Right lobe of liver (tissue), 6 donors: ENCODE measurements at places on chromosomes 3 and 15. TPM values are rescaled to one million over a fixed set of nuclear protein-coding genes. Genes with fewer than 3 reads are reported as not detected.

DNA sequence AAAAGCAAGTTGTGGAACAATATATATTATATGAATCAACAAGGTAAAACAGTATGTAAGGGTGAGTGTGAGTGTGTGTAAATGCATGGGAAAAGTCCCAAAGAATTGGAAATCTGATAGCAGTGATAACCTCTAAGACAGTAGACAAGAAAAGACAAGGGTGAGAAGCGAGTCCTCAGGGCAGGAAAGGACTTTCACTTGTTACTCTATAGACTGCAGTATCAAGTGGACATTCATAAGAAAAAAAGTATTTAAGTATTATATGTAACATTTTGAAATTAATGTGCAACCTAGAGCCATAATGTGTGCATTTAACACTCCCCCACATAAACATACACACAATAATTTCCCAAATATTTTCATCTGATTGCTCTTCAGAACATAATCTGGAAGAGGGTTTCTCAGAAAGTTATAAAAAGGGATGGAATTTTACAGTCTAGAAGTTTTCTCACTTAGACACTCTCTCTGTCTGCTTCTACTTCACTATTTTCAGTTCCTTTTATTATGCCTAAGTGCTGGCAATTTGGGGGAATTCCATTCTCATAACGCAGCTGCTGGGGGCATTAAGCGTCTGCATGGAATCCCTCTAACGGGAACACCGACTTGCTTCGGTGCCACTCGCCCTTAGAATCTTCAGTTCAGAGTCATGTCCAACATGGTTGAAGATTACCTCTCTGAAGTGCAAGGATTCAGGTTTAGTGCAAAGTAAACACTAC is 50.0 kb upstream of the CDIN1 start:
- H3K36me3 ChIP-seq = no peaks in the 10 kb centered on the region
- no peak for DNase-seq
- no peak overlapping the region for H3K27ac ChIP-seq
- H3K4me3 ChIP-seq = no peak overlapping the region

DNA sequence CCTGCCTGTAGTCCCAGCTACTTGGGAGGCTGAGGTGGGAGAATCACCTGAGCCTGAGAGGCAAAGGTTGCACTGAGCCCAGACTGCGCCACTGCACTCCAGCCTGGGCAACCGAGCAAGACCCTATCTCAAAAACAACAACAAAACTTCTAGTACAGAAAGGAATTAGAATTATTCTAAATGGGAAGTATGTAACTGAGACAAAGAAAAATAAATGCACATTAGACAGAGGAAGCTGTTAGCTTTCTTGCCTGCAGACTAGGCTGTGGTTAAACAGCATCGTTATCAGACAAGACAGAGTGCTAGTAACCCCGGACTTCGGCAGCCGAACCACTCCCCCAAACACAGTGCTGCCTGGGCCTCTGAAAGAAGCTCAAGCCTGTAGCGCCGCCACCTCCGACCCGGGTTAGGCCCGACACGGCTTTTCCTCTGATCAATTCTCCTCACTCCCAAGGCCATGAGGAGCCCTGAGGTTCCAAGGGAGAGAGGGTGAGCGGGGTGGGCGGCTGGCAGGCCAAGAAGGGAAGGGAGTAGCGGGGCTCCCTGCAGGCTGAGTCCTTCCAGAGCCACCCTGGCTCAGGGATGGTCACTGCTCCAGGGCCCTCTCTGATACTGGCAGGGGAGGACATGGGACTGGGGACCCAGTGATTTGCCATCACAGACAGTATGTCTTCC is 44.8 kb upstream of the MUC4 start:
- no peak overlapping the region for H3K27ac ChIP-seq
- H3K27me3 ChIP-seq = no peaks in the 10 kb centered on the region
- H3K4me3 ChIP-seq = no peak overlapping the region
- H3K36me3 ChIP-seq = no peaks in the 10 kb centered on the region

DNA sequence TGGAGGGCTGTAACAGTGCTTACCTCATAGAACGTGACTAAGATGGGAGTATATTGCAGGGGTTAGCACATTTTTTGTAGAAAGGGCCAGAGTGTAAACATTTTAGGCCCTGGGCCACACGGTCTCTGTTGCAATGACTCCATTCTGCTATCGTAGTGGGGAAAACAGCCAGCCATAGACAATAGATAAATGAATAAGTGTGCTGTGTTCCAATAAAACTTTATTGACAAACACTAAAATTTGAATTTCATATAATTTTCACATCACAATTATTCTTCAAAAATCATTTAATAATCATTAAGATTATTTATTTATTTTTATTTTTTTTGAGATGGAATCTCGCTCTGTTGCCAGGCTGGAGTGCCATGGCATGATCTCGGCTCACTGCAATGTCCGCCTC is 478.6 kb downstream of the SHQ1 start:
- H3K4me1 ChIP-seq = no peaks in the 10 kb centered on the region
- H3K4me3 ChIP-seq = no peak overlapping the region
- H3K27me3 ChIP-seq = no peaks in the 10 kb centered on the region
- no peaks in the 10 kb centered on the region for H3K36me3 ChIP-seq
- no peak overlapping the region for H3K27ac ChIP-seq

DNA sequence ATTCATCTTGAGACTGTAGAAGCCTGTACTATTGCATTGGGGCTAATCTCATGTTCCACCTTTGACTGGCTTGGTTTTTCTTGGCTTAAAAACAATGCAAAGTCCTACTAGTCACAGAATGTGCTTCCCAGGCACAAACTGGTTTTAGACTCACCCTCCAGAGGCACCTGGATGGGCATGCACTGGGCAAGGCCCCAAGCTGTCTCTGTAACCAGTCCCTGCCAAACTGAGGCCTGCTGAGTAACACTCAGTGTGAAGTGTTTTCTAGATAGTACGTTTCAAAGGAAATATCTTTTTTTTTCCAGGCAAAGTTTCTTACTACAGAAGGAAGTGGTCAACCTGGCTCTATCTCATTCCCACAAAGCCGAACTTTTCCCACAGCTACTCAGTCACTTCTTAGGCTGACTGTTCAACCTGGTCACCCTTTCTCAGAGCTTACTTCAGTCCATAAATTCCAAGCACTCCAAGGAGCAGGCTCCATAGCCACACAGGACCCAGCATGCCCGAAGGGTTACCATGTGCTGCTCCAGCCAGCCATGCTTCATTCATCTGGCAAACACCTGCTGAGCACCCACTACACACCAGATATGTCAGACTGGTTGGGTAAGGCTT is 57.4 kb downstream of the NPTN start:
- H3K4me3 ChIP-seq = no peak overlapping the region
- peaks cover 4% of the 10 kb centered on the region for H3K36me3 ChIP-seq
- no peak overlapping the region for H3K27ac ChIP-seq
- H3K4me1 ChIP-seq = no peaks in the 10 kb centered on the region
- no peak for DNase-seq

GRCh38 chr3:43198791-43199644 is 87.3 kb upstream of the SNRK start:
- no peaks in the 10 kb centered on the region for H3K4me1 ChIP-seq
- H3K4me3 ChIP-seq = no peak overlapping the region
- no peaks in the 10 kb centered on the region for H3K36me3 ChIP-seq
- DNase-seq = no peak

DNA sequence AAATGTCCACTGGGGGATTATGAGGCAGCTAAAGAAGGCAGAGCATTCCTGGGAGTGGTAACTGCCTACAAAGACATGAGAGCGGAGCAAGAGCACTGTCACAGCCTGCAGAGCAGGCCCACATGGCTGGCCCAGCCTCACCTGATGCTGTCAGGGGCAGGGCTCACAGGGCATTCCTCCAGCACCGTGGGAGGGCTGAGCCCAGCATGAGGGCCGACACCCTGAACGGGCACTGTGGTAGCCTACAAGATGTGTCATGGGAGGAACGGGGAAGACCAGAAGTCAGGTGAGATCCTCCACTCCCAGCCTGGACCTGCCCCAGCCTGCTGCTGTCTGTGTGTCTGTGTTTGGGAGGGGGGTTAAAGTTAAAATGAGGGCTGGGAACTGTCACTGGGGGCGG is 30.1 kb downstream of the CCDC12 start:
- peak; percentile 54 for DNase-seq
- no peaks in the 10 kb centered on the region for H3K4me1 ChIP-seq

DNA sequence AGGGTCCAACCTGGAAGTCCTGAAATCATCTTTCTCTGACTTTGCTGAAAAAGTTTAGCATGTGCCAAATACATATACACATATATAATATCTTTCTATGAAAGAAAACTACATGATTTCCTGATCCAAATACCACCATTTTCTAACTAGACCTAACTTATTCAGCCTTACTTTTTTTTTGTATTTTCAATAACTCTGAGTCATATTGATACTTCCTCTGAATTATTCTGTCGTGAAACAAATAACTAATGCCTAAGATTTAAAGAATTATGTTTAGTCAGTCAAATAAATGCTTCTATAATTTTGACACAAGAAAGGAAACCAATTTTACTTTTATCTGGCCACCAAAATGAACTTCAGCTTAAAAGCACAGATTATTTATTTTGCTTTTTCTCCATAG is 760.2 kb upstream of the GBE1 start:
- DNase-seq = no peak
- no peak overlapping the region for H3K27ac ChIP-seq
- H3K27me3 ChIP-seq = no peaks in the 10 kb centered on the region
- no peaks in the 10 kb centered on the region for H3K4me1 ChIP-seq
- no peak overlapping the region for H3K4me3 ChIP-seq
- H3K36me3 ChIP-seq = no peaks in the 10 kb centered on the region

- peaks cover 4% of the 10 kb centered on the region for H3K4me1 ChIP-seq
- H3K4me3 ChIP-seq = no peak overlapping the region
- H3K27me3 ChIP-seq = no peaks in the 10 kb centered on the region
- DNase-seq = no peak
- no peak overlapping the region for H3K27ac ChIP-seq
These were observed 2.6 kb upstream of the LYSMD4 start for GRCh38 chr15:99735868-99736267.

GRCh38 chr3:18747383-18747782 is 322.2 kb upstream of the SATB1 start:
- no peak overlapping the region for H3K4me3 ChIP-seq
- no peaks in the 10 kb centered on the region for H3K36me3 ChIP-seq
- no peak for DNase-seq

GRCh38 chr3:169969174-169970095 is 2.8 kb downstream of the SEC62 start:
- DNase-seq = no peak
- no peaks in the 10 kb centered on the region for H3K27me3 ChIP-seq
- H3K36me3 ChIP-seq = peaks cover under 1% of the 10 kb centered on the region
- no peak overlapping the region for H3K4me3 ChIP-seq
- H3K4me1 ChIP-seq = peaks cover 32% of the 10 kb centered on the region

DNA sequence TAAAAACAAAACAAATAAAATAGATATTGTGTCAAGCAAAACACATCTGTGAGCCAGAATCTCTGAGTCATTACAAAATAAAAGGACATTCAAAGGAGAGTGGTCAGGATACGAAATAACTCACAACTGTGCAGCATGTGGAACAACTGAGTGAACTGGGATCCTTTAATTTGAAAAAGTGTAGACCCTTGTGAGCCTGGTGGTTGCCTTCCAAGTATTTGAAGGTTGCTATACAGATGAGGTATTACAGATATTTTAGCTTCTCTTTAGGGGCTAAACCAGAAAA is 26.7 kb downstream of the KCNMB2 start:
- DNase-seq = no peak
- no peaks in the 10 kb centered on the region for H3K36me3 ChIP-seq
- H3K27me3 ChIP-seq = no peaks in the 10 kb centered on the region
- H3K27ac ChIP-seq = no peak overlapping the region
- no peak overlapping the region for H3K4me3 ChIP-seq
- no peaks in the 10 kb centered on the region for H3K4me1 ChIP-seq

DNA sequence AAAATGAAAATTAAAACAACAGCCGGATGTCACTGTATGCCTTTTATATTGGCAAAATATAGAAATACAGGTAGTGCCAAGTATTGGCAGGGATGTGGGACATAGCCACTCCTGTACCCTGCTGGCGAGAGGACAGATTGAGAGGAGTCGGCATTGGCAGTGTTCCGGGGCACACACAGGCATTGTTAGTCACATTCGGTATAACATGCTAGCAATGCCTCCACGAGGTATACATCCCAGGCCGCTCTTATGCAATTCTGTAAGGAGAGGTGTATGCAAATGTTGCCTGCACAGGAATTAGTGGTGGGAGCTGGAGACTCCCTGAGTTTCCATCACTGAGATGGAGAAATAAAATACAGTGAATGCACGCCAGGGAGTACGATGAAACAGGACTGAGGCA is 99.4 kb upstream of the DLG1 start:
- H3K36me3 ChIP-seq = no peaks in the 10 kb centered on the region
- no peaks in the 10 kb centered on the region for H3K4me1 ChIP-seq
- H3K27me3 ChIP-seq = no peaks in the 10 kb centered on the region
- no peak for DNase-seq
- no peak overlapping the region for H3K27ac ChIP-seq
- H3K4me3 ChIP-seq = no peak overlapping the region

DNA sequence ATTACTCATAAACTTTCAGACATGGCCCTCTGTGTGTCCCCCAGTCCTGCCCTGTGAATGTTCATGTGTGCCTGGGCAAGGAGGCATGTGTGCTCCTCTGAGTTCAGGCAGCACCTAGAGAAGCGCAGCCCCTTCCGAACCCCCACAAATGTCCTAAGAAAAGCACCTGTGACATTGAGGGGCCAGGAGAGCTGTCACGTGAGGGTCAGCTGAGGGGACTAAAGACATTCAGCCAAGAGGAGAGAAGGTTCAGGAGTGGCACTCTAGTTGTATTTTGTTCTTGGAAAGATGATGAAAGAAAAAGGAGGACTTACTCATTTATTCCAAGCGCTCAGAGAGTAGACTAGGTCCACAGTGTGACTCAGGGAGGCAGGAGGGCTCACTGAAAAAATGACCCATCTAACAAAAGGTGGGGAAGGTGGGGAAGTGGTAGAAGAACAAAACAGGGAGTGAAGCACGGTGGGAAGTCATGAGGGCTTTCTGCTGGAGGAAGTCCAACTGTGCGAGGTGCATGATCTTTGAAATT is 28.1 kb upstream of the ELP6 start:
- no peak overlapping the region for H3K4me3 ChIP-seq
- DNase-seq = no peak
- H3K36me3 ChIP-seq = no peaks in the 10 kb centered on the region
- H3K27ac ChIP-seq = no peak overlapping the region

DNA sequence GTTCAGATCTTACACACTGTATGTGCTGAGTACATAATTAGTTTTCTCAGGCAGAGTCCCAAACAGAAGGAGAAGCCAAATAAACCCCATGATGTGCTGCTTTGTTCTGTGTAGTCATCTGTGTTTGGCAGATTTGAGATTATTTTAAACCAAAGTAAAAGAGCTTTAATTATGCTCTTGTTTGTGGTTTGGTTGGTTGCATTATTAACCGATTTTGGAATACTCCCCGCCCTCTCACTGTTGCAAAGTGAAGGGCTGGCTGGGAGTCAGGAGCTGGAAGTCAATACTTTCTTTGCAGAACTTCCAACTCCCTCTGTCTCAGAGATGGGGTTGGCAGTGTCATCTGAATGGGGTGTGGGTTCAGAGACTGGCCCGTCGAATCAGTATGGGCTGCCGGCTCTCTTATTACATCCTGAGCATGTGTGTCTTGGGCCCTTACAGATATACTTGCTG is 34.4 kb downstream of the SLCO3A1 start:
- no peak overlapping the region for H3K27ac ChIP-seq
- H3K27me3 ChIP-seq = no peaks in the 10 kb centered on the region
- no peak overlapping the region for H3K4me3 ChIP-seq
- DNase-seq = no peak
- no peaks in the 10 kb centered on the region for H3K36me3 ChIP-seq
- no peaks in the 10 kb centered on the region for H3K4me1 ChIP-seq

Gene APOD
- total RNA-seq = 0.39 TPM

Gene MCF2L2
- 0.12 TPM for total RNA-seq

Gene PDCD10
- 34.7 TPM for total RNA-seq

Gene SGO1
- total RNA-seq = 0.20 TPM
